Activated CD8-positive, alpha-beta memory T cell treated with anti-CD3 and anti-CD28 coated beads for 48 hours (primary cell): ENCODE measurements at places on chromosomes 16 and 17.

DNA sequence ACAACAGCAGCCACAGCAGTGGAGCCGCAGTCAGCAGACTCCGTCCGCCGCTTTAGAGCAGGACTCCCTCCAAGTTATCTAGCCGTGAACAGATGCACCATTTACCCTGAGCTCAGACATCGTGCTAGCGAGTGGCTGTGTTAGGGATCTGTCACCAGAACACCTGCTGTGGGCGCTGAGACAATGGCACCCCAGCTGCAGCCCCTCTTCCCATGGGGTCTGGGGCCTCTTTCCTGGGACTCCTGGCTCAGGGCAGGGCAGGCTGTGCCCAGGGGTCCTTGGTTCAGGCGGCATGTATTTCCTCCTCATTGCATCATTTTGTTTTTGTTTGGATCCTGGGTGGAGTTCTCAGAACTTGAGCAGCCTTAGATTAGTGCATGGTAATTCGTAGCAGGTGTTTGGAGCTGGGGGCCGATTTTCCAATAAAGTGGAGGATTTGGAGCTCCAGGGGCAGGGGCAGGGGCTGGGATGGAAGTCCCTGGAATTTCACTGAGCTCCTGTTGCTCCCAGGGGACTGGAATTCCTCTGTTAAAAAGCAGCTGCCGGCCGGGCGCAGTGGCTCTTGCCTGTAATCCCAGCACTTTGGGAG lies 23.4 kb downstream of the NMRAL1 start:
- DNase-seq, result no peak

DNA sequence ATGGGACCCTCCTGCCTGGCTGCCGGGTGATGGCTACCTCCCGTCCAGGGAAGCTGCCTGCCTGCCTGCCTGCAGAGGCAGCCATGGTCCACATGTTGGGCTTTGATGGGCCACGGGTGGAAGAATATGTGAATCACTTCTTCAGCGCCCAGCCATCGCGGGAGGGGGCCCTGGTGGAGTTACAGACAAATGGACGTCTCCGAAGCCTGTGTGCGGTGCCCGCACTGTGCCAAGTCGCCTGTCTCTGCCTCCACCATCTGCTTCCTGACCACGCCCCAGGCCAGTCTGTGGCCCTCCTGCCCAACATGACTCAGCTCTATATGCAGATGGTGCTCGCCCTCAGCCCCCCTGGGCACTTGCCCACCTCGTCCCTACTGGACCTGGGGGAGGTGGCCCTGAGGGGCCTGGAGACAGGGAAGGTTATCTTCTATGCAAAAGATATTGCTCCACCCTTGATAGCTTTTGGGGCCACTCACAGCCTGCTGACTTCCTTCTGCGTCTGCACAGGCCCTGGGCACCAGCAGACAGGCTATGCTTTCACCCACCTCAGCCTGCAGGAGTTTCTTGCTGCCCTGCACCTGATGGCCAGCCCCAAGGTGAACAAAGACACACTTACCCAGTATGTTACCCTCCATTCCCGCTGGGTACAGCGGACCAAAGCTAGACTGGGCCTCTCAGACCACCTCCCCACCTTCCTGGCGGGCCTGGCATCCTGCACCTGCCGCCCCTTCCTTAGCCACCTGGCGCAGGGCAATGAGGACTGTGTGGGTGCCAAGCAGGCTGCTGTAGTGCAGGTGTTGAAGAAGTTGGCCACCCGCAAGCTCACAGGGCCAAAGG lies 36.8 kb downstream of the NLRC5 start:
- no peak for DNase-seq

GRCh38 chr17:2094891-2095535 lies 40.1 kb downstream of the HIC1 start:
- no peak for DNase-seq

GRCh38 chr16:86134802-86135461 lies 236.0 kb downstream of the IRF8 start:
- DNase-seq, result no peak

- no peak for DNase-seq
These were observed 37.8 kb upstream of the C16orf78 start for GRCh38 chr16:49335828-49336227.

DNA sequence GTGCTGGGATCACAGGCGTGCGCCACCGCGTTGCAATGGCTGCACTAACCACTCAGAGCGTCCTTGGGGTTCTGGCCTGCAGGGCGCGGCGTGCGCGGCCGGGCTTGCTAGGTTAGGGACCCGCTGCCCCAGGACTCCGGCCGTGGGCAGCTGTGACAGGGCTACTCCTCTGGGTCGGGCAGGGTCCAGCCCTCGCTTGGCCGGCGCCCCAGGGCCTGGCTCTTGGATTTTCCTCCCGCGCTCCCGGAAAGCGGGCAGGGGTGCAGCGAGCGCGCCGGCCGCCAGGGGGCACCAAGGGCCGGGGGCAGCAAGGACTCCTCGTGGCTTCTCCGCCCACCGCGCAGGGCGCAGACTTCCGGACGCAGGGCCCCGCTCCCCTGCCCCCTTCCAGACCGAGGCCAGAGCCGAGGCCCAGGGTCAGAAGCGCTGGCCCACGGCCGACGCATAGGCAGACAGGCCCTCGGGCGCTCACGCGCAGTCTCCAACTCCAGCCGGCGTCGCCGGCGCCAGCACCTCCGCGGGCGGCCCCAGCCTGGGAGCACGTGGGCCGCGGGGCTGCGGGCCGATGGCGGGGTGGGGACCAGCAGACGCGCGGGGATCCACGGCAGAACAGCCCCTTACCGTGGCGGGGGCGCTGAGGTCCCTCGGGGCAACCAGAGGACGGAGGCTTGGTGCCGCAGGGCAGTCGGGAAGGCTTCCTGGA lies 355 bp downstream of the TLE7 start:
- DNase-seq, result no peak

DNA sequence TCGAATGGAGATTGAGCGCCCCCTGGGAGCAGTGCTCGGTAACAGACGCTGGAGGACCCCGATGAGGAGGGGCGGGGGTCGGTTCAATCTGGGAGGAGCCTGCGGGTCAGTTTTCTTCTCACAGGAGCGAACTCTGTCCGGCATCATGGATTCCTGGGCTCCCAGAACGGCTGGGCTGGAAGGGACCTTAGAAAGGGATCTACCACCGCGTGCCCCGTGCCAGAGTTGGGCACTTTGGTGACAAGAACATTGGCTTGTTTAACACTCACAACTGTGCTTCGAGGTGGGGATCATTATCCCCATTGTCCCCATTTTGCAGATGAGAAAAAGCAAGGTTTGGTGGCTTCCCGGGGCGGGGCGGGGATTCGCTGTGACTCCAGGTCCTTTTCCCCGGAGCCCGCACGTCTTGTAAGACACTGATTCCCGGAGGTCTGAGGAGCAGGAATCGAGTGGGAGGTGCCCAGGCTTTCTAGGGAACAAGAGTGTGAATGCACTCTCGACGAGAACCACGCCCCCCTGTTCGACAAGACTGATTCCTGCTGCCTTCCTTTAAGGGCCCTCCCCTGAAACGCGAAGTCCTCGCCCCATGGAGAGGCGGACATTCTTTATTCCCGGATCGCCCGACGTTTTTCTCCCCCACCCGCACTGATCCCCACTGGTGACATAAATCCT lies 1.5 kb upstream of the FBXL19 start:
- DNase-seq, result peak; percentile 71

- DNase-seq, result peak; percentile 86
These were observed at the start of gene JMJD6 for GRCh38 chr17:76726231-76726775. Gene JMJD6, minus strand, starts transcription at chr17:76726606. Its CDS starts 131 bp downstream, at chr17:76726475.

DNA sequence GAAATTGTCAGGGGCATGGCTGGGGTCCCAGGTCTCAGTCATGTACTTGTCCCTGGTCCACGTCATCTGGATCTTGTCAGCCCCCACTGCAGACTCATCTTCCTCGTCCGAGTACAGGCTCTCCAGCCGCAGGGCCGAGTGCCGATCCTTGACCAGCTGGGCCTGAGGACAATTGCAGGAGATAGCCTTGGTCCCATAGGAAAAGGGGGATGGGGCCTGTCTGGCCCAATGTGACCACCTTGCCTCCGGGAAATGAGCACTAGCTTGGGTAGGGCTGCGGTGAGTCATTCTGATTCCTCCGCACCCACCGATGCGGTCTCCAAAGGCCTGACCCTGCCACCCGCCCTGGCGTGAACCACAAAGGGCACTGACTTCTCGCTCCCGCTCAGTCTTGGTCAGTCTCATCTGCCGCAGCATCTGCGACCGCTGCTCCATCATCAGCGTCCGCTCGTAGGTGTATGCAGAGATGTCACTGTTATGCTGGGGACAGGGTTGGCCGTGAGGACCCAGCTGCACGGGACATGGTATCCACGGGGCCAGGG lies 1.5 kb upstream of the LCAT start:
- DNase-seq, result no peak

DNA sequence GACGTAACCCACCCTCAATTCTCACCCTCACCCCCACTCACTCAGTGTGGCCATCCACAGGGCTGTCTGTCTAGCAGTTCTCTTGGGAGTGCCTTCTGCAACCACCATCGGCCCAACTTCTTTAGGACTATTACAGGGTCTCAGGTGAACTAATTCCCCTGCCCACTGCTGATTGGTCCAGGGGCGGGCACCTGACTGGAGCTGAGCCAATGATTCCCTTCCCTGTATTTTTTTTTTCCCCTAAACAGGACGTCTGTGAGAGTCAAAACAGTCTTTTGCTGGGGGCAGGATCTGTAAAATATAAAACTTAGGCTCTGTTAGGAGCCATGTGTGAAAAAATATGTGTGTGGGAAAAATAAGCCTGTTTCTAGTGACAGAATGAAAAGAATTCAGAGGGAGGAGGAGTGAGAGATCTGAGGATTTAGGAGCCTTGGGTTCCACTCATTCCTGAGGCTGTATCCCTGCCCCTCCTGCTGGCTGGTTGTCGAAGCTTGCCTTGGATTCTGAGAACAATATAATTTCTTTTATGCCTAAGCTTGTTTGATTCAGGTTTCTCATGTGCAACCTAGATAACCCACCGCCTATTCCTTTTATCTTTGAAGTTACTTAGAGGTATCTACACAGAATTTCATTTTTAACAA lies 115.0 kb downstream of the SPACA3 start:
- no peak for DNase-seq

- DNase-seq, result no peak
These were observed 14.4 kb downstream of the EPOP start for GRCh38 chr17:38660097-38661025.

- no peak for DNase-seq
These were observed 3.5 kb upstream of the TRIM47 start for GRCh38 chr17:75881678-75882454.
